CD8-positive, alpha-beta memory T cell (primary cell): ENCODE measurements at places on chromosomes 4 and X.

- no peak for DNase-seq
Measured at GRCh38 chr4:123517971-123518370, 121.4 kb downstream of the SPRY1 start.

DNA sequence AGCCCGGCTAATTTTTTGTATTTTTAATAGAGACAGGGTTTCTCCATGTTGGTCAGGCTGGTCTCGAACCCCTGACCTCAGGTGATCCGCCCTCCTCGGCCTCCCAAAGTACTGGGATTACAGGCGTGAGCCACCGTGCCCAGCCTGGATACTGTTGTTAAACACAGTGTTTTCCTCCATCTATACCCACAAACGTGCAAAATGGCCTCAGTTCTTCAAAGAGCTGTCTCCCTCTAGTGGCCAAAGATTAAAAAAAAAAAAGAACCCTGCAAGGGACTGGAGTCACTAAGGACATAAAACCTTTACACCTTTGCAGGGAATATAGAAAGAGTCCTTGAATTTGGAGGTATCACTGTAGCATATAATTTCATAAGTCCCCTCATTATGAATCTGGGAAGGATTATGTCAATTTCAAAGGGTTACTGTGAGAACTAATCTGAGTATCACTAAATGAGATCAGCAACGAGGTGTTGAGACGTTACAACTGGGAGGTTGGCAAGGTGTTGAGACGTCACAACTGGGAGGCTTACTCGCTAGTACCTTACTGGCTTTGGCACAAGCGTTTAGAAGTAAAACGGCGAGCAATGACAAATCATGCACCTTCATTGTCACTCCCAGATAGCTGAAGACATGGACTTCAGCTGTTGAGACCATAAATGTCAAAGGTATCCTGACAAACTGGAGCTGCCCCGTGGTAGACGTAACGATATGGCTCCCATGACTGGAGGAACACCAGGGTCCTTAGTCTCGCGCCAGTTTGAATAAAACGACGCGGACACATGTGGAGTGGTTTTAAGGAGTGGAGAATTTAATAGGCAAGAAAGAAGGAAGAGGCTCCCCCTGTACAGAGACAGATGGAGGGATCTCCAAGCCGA is 33.4 kb upstream of the ENPP6 start:
- peak; percentile 52 for DNase-seq

DNA sequence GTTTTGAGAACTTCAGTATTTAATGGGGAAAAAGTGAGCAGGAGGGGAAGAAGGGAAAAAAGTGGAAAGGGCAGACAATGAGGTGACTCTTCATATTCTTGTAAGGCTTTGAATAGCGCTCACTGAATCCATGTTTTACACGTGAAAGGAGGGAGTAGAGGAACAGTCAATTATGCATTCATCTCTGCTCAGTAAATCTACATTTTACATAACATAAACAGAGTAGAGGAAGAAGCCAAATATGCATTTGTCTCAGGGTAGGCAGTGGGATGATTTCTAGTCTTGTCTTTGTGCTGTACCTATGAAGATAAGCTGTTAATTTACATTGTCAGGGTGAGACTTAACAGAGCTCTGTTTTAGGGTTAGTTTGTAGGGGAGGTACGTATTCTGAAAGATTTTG is 19.4 kb upstream of the ELF2 start:
- no peak for DNase-seq

GRCh38 chr4:3872834-3873313 is 106.7 kb downstream of the ADRA2C start:
- DNase-seq: no peak

DNA sequence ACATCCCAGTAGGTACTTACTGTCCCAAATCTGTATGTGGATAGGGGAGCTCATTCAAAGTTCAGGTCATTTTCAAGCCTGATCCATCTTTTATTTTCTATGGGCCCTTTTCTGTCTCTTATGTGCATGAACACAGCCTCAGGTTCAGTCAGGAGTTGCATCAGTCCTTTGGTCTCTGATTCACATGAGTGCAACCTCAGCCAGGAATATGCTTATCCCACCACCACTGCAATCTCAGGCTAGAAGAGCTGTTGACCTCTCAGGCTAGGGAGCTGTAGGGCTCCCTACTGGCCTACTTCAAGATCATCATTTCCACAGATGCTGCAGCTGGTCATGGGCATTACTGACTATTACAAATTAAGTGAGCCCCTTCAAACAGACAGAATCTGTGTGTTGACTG is 27.2 kb downstream of the AASDH start:
- DNase-seq: no peak

DNA sequence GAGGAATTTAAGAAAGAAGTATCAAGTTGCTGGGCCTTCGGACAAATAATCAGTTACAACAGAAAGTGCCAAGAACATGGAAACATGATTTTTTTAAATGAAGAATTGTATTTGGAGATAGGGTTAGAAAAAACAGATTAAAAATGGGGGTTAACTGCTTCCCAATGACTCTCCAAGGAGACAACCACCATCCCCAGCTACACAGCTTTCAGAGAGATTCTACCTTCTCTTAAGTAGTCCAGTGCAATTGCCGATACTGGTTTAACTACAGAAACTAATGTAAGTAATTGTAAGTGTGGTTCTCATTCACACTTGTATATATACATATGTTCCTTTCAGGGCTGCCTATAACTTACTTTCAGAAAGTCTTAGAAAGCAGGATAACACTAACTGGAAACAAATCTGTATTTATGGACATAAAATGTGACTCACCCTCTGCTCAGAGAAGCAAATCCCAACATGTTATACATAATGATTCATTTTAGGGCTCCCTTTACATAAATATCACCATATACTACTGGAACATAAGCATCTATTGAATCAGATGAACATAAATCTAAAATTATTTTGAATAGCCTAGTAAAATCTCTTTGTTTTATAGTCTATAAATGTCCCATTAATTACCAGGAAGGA is 248.9 kb upstream of the UGT8 start:
- DNase-seq: no peak

DNA sequence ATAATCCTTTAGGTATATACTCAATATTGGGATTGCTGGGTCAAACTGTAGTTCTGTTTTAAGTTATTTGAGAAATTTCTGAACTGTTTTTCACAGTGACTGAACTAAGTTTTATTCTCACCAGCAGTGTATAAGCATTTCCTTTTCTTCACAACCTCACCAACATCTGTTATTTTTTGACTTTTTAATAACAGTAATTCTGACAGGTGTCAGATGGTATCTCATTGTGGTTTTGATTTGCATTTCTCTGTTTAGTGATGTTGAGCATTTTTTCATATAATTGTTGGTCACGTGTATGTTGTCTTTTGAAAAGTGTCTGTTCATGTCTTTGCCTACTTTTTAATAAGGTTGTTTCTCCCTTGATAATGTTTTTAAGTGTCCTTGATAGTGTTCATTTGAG is 112.6 kb downstream of the LINC00632 start:
- no peak for DNase-seq

DNA sequence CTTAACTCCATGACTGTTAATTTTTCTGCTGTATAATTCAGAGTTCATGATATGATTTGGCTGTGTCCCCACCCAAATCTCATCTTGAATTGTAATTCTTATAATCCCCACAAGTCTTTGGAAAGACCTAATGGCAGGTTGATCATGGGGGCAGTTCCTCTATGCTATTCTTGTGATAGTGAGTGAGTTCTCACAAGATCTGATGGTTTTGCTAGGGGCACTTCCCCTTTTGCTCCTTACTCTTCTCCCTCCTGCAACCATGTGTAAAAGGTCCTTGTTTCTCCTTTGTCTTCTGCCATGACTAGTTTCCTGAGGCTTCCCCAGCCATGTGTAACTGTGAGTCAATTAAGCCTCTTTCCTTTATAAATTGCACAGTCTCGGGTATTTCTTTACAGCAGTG is 1751.9 kb downstream of the ARAP2 start:
- no peak for DNase-seq

DNA sequence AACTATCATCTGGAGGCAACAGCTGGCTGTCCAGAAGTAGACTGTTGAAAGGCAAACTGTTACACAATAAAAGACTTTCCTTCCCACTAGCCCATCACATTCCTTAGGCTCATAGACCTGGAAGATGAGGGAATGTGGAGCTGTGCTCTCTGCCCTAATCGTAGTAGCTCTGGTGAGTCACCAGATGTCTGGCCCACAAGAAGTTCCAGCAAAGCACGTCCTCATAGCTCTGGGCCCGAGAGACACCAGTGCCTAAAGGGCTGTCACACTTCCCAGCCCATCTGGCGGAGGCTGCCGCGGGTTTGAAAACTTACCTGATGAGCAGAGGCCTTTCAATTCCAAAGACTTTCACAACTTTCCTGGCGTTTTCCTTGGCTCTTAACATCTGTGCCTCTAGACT is 81.7 kb upstream of the STOX2 start:
- no peak for DNase-seq

- DNase-seq: no peak
Measured at GRCh38 chr4:118326585-118326984, 26.2 kb downstream of the PRSS12 start.

- DNase-seq: no peak
Measured at GRCh38 chr4:37732526-37733186, 46.5 kb upstream of the RELL1 start.

- no peak for DNase-seq
Measured at GRCh38 chr4:184824776-184825084, 1.0 kb downstream of the ACSL1 start.

DNA sequence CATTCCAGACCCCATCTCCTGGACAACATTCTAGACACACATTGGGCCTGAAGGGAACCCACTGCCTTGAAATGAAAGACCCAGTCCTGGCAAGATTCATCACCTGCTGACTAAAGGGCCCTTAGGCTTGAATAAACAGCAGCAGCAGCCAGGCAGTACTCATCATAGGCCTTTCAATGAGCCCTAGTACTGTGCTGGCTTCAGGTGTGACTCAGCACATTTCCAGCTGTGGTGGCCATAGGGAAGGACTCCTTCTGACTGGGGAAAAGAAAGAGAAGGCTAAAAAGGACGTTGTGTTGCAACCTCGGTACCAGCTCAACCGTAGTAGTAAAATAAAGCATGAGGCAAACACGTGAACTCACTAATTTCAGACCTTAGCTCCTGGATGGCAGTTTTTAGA is 344.0 kb downstream of the ACTRT1 start:
- DNase-seq: no peak

GRCh38 chr4:77201343-77201742 is 44.3 kb downstream of the CCNG2 start:
- DNase-seq: no peak

DNA sequence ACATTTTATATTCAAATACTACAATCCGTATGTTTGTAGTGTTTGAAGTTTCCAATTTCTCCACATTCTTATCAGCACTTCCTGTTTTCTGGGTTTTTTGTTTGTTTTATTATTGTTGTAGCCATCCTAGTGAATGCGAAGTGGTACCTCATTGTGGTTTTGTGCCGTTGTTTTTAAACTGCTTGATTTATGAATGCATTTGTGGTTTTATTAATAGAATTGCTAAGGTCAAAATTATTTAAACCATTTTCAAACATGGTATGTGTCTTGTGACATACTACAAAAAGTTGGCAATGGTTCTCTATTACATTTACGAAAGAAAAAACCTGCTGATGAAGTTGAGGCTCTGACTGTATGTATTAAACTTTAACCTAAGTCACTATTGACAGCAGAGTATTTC is 780.0 kb upstream of the MAGEB2 start:
- no peak for DNase-seq

DNA sequence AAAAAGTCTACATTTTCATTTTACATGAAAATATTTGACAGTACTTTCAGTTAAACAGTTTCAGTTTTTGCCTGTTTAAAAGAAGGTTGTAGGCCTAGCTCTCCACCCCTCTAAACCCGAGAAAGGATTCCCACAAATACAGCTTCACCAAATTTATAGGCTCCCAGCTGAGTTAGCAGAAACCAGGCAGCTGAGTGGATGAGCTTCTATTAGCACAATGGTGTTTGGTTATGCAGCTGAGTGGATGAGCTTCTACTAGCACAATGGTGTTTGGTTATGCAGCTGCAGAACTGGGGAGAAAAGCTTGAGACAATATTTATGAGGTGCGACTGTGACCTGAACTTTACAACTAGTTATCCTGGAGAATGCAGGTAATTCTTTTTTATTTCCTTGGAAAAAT is 36.6 kb upstream of the PAQR3 start:
- DNase-seq: no peak

- no peak for DNase-seq
Measured at GRCh38 chr4:101315041-101315440, 32.3 kb downstream of the PPP3CA start.

DNA sequence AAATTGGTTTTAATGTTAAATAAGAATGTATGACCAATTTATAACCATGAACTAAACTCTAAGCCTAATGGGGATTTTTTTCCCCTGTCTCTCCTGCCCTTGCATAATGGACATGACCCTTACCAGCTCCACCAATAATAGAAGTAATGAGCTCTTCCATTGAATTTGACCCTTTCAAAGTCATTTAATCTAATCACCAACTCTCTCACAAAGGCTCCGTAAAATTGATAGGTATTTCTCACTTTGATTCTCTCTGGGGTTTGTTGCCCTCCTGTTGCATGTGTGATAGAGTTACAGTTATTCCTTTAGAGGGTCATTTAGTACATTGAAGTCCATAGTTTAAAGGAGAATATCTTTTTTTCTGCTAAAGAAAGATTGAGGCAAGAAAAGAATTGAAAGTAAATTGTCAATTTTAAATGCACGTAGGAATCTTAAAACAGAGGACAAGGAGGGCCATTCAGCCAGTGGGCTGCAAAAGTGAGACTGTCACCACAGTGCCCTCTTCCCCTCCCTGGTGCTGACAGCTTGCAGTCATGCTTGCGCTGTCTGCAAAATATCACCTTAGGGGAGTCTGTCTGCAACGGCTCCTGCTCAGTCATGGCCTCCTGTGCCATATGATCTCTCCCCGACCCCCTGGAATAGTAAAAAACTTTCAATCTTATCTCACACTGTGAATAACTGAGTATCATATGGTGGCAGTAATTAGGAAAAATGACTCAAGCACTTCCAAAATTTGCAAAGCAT is 307.5 kb upstream of the GNPDA2 start:
- DNase-seq: no peak

- DNase-seq: peak; percentile 13
Measured at GRCh38 chr4:41957634-41958033, 22.4 kb downstream of the TMEM33 start.

DNA sequence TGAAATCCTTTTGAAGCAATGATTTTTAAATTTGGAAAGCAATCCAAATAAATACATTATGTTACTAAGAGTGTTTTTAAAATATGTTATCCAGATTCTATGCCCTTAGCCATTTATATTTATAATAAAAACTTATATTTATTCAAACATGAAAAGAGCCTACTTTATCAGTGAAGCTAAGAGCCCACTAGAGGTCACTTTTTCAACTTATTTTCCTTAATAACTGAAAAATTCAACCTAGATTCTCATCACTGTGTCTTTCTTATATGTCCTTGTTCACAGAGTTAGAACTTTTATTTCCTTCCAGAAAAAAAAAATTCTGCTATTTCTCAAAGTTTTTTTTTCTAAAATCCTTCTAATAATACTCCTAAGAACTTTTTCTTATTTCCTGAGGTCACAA is 23.9 kb downstream of the PRDM8 start:
- DNase-seq: no peak
